ENCODE measurements at places on chromosomes 1 and 21. TPM values are rescaled to one million over a fixed set of nuclear protein-coding genes. Genes with fewer than 3 reads are reported as not detected.
A peak's percentile ranks its signal among the peaks of the same experiment; 100 is the strongest.

DNA sequence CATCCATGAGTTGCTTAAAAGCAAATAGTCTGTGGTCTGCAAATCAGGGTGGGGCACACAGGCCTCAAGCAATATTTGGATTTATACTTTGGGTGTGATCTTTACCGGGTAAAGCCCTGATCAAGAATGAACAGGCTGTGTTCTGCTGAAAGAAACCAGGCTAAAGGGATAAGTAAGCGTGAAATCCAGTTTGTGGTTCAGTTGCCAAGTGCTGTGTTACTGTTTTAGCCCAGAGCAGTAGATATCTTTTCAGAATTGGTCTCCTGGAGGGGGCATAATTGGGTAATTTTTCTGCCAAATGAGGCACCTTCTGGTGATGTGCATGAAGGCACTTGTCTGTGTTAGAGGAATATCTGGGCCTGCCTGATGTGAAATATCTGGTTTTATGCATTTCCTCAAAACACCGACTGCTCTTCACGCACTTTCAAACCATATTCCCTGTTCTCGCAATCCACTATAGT, 21.4 kb downstream of the AIM2 start:
- DNase-seq, result peak; percentile 33

The IGSF3 gene
- 23.7 TPM for total RNA-seq

DNA sequence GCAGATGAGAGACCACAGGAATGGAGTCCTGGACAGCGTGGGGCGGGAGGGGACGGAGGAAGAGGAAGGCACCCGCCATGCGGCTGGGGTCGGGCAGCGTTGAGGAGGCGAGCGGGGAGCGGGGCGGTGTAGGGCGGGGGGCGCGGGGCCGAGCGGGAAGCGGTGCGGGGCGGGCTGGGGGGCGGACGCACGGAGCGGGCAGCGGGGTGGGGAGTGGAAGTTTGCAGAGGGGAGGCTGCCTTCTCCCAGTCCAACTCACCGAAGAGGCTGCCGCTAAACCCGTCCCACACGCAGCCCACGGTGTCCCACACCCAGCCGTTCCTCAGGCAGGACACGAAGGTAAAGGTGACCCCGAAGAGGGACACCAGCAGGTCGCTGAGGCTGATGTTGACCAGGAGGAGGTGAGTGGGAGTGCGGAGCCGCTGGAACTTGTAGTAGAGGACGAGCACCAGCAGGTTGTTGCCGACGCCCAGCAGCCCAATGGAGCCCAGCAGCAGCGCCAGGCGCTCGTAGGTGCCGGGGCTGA, 483 bp downstream of the CHML start:
- DNase-seq, result no peak

DNA sequence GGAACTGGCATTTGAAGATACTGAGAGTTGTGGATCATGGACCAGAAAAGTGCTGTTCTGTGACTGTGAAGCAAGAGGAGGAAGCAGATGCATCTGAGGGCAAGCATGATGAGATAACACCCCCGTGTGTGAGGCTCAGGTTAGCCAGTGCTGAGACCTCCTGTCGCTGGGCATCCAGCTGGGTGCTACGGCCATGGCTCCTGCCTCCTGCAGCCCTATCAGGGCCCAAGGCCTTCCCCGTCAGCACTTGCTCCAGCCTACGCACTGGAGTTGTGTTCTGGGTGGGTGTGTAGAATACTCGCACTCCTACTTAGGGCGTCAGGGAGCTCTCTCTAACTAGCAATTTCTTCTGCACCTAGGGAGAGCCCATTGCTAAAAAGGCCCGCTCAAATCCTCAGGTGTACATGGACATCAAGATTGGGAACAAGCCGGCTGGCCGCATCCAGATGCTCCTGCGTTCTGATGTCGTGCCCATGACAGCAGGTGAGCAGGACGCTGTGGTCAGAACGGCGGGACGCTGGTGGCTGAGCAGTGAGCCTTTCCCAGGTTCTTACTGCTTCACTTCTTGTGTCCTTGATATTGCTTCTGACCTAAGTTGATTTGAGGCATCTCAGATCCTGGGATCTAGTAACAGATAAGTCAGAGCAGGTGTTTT, 6.5 kb downstream of the PPIE start:
- DNase-seq, result no peak

DNA sequence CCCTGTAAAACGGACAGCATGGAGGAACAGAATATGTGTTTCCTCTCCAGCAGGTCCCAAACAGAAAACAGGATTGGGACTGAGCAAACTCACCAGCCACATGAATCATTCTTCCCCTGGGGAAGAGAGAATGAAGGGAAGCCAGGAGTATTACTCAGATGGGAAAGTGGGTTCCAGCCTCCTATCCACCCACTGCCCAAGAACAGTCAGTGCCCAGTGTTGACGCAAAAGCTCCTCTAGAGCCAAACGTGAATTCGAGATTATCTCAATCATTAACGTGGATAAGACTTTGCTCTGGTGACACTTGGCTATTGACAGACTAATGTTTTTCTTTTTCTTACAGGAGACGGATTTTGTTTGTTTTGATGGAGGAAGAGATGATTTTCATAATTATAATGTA, 9.3 kb downstream of the MIA3 start:
- DNase-seq, result no peak

The KDF1 gene
- total RNA-seq, result 21.6 TPM

The TMPRSS2 gene
- total RNA-seq, result 195 TPM

DNA sequence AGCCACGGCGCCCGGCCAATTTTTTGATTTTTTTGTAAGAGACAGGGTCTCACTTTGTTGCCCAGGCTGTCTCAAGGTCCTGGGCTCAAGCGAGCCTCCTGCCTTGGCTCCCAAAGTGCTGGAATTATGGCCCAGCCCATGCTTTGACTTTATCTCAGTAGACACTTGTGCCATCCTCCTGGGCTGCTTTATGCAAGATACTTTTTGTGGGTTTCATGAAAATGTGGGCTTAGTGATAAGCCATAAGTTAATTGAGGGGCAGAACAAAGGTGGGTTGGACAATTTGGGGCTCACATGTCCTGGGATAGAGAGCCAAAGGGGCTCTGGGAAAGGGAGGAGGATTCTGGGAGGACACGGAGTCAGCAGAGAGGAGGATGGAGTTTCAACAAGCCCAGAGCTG, 22.0 kb downstream of the ALPL start:
- DNase-seq, result no peak

DNA sequence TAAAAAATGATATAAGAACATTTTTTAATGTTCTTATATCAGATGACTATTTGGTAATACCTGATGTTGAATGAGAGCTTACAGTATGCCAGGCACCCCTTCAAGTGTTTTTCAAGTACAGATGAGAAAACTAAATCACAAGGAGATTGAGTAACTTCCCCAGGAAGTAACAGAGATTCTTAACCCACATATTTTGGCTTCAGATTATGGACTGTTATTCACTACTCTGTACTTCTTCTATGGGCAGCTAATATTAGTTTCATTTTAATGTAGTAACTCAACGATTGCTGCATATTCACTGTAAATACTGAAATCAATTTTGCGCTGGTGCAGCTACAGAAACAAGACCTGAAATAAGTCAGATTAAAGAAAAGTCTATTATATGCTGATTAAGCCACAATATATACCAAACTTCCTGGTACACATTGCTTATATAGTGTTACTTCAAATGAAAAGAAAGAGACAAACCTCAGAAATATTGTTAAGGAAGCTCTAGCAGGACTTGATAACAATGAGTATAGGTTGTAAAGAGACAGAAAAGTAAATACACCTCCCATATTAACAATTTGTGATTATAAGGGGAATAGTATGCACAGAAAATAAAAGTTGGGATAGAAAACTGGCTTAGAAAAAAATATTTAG, 19.7 kb downstream of the DPYD start:
- no peak for DNase-seq

GRCh38 chr1:156489935-156490293, 10.7 kb downstream of the MEF2D start:
- no peak for DNase-seq

- no peak for DNase-seq
Measured at GRCh38 chr1:37858931-37859506, 373 bp downstream of the MTF1 start.

The TNFSF4 gene
- total RNA-seq, result not detected

The TNNI3K gene
- not detected for total RNA-seq

The SPRR5 gene
- not detected for total RNA-seq

Measured in stomach (tissue), 19 donors.